M059J (cell line): ENCODE measurements at places on chromosomes 12 and 14.

DNA sequence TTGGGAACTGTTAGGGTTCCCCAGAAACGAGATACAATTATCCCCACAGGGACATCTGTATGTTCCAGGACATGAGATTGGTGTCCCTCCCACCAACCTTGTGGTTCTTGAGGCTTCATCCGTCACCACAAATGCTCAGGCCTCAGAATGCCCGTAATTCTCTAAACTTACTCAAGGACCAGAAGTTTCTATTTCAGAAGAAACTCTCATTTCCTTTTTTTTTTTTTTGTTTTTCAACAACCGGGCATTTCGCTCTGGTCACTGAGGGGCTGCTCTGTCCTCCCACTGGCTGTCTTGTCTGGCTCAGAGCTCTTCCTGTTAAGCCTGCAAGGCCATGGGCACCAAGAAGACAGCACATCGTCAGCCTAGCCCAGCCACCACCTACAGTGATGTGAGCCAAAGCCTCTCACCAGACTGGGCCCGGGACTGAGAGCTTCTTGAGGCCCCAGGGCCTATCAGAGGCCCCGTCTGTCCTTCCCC is 36.2 kb downstream of the VDR start:
- no peak for DNase-seq

- no peak for DNase-seq
Observed at GRCh38 chr12:88417531-88417930, 162.7 kb downstream of the KITLG start.

- peak; percentile 46 for DNase-seq
Observed at GRCh38 chr12:89351489-89352241, 636 bp downstream of the DUSP6 start.

DNA sequence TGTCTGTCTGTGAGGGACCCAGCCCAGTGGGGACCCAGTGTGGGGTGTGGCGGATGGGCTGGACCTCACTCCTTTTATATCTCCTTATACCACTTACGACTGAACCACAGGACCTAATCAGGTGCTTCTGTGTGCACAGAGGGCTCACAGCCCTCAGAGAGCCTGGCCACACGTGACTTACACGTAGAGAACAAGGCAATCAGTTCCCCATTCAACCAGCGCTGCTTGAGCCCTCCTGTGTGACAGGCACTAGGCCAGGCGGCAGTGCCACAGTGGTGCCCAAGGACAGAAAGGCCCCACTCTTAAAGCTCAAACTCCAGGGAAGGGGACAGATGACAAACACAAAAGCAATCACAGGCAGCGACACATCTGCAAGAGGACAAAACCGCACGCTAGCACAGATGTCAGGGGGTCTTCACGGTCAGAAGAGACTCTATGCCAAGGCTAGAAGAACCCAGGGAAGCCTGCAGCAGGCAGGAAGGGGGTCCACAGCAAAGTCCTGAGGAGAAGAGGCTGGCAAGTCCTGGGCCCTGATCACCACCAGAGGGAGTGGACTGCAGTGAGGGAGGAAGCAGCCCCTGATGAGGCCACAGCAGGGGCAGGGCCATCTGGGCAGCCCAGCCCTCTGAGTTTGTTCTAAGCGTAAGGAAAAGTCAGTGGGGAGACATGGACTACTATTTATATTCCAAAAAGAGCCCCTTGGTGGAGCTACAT is 39.3 kb downstream of the SETD3 start:
- DNase-seq, result no peak

DNA sequence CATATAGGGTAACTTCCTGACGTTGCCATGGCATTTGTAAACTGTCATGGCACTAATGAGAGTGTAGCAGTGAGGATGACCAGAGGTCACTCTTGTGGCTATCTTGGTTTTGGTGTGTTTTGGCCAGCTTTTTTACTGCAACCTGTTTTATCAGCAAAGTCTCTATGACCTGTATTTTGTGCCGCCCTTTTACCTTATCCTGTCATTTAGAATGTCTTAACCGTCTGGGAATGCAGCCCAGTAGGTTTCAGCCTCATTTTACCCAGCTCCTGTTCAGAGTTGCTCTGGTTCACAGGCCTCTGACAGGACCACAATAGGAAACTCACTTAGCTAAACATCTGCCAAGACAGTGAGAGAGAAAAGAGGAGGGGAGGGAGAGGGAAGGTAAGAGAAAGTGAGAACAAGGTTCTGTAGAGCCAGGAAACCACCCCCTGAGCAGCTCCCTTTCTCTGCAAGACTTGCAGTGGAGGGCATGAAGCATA is 64.8 kb upstream of the PLEKHG3 start:
- DNase-seq, result peak; percentile 88

GRCh38 chr14:42228611-42229010 is 621.9 kb downstream of the LRFN5 start:
- no peak for DNase-seq

- DNase-seq, result no peak
Observed at GRCh38 chr12:117882181-117882580, 86.6 kb downstream of the KSR2 start.

DNA sequence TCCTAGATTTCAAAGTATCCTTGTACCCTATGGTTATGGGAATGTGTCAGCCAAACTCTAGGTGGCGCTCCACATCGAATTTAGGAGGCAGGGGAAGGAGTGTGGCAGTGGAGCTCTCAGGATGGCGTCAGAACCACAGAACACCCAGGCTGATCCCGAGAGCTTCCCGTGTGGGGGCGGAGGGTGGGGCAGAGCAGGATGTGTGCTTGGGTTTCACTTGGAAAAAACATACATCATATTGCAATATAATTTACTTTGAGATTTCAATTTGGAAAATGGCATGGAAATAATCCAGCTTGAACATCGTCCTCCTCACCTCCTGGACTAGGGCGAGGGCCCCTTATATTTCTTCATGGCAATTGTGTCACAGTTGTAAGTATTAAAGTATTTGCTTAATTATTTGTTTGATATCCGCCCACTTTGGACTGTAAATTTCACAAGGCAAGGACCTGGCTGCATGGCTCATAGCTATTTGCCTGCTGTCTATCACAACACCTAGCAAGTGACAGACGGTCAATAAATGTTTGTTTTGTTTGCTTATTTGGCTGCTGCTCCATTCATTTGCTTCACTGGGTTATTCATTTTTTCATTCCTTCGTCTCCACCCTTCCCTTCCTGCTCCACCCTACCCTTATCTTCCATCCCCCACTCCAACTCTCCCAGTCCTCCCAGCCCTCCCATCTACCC is 221.5 kb upstream of the HMGA2 start:
- DNase-seq, result peak; percentile 89

DNA sequence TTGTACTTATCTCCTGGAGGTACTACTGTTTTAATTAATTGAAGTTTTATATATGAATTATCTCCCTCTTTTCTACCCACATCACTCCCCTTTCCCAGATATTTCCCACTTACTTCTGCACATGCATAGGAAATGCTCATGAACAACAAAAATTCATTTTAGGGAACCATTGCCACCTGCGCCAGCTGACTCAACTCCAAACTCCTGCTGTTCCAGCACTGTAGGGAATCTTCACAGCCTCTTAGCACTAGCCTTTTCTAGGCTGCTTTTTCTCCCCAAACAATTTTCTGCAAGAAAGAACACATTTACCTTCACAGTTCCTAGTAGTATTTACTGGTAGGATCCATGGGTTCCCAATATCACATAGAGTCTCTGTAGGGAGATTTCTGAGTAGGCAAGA is 268.4 kb downstream of the LRFN5 start:
- no peak for DNase-seq

GRCh38 chr12:111904446-111904975 is 62.5 kb downstream of the MAPKAPK5 start:
- no peak for DNase-seq

DNA sequence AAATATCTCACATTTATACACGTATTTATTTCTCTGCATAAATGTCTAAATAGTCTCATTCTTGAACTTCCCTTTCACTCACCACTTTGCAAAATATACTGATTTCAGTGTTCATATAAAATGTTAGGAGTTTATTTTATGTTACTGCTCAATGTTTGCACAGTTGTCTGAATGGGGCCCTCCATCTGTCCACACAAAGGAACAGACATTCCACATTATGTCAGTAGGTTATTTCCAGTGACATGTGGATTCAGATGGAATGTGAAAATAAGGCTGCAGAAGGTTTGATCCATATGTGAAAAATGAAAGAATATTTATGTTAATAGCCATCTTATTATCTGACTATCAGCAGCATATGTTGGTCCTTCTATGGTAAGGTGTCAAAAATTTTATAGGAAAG is 994.4 kb upstream of the SEL1L start:
- no peak for DNase-seq

DNA sequence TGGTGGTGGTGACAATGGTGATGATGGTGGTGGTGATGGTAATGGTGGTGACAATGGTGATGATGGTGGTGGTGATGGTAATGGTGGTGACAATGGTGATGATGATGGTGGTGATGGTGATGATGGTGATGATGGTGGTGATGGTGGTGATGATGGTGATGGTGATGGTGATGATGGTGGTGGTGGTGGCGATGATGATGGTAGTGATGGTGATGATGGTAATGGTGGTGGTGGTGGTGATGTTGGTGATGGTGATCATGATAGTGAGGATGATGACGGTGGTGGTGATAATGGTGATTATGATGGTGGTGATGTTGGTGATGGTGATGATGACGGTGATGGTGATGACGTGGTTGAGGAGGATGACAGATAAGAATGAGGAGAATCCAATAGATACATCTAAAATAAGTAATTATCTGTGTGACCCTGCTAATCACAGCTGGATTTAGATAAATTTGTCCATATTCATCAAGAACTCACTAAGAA is 170.7 kb upstream of the SFSWAP start:
- DNase-seq, result no peak

DNA sequence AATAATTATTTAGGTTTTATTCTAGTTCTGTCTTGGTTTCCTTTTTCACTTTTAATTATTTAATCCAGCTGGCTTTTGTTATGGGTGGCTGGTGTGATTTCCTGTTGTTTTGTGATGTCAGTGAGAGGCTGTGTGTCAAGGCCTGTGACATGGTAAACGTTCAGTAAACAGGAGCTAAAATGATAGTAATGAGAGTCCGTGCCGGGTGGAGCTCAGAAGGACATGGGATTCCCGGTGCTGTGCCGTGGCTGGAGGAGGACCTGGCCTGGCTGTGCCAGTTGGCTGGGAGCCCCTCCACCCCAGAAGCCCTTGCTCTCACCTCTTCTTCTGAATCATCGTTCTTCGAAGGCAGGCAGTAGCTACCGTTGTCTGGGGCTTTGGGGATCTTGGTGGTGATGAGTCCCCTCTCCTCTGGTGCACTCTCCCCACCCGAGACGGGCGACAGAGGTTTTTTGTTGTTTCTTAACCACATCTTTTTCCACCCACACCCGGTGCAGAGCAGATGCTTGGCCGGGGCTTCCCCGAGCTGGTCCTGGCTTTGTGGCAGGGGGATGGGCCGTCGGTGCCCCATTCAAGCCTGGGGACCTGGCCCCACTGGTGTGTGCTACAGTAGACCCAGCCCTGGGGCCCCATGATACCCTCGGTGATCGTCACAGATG is 29.1 kb downstream of the SH2B3 start:
- peak; percentile 73 for DNase-seq

GRCh38 chr12:39798977-39799376 is 179.4 kb upstream of the ABCD2 start:
- DNase-seq, result no peak

- DNase-seq, result no peak
Observed at GRCh38 chr14:74434294-74434693, 8.3 kb upstream of the SYNDIG1L start.

GRCh38 chr12:102501773-102502172 is 21.4 kb upstream of the IGF1 start:
- DNase-seq, result no peak

GRCh38 chr14:93068711-93069110 is 47.0 kb downstream of the ITPK1 start:
- no peak for DNase-seq

GRCh38 chr14:63435204-63435603 is 108.0 kb downstream of the PPP2R5E start:
- no peak for DNase-seq

- no peak for DNase-seq
Observed at GRCh38 chr14:100828031-100828769, 2.3 kb downstream of the MEG3 start.

DNA sequence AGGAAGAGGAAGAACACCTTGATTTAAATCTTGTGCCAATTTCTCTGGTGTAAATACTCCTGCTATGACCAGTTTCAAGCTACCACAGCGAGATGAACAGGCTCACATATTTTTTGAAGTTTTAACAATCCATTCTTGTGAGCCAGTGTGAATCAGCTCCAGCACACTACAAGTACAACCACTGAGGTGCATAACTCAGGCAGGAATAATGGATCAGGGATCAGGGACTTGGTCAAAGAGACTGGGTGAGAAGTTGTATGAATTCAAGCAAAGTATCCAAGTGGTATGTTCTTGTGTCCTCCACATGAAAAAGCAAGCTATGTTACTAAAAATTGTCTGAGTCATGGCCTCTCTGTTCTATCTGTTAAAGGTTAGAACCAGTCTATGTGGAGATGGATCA is 35.2 kb upstream of the KITLG start:
- DNase-seq, result no peak

DNA sequence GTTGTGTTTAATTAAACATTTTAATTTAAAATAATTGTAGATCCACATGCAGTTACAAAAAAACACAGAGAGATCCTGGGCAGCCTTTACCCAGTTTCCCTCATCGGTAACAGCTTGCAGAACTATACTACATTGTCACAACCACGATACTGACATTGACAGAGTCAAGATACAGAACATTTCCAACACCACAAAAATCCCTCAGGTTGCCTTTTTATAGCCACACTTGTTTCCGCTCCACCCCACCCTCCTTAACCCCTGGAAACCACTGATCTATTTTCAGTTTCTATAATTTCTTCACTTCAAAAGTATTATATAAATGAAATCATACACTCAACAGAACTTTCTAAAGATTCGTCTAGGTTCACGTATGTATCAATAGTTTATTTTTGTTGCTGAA is 458.8 kb upstream of the SOX5 start:
- no peak for DNase-seq

- DNase-seq, result no peak
Observed at GRCh38 chr12:32025906-32026305, 66.7 kb downstream of the RESF1 start.

- DNase-seq, result no peak
Observed at GRCh38 chr14:49954171-49954631, 61.3 kb downstream of the ARF6 start.

DNA sequence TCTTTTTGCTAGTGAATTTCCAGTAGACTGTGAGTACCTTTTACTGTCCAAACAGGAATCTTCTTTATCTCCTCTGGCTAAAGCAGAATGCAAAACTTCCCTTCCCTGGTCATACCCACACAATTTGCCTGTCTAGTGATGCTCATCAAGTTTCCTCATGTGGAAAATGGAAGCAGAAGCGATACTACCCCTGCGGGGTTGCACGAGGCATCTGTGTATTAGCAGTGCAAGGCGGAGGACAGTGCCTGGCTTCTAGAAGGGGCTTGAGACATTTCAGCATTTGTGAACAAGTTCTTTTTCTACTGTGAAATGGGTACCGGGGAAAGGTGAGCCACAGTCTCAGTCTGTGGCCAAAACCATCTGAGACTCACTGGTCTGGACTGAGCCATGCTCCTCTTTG is 340.9 kb downstream of the AACS start:
- no peak for DNase-seq

DNA sequence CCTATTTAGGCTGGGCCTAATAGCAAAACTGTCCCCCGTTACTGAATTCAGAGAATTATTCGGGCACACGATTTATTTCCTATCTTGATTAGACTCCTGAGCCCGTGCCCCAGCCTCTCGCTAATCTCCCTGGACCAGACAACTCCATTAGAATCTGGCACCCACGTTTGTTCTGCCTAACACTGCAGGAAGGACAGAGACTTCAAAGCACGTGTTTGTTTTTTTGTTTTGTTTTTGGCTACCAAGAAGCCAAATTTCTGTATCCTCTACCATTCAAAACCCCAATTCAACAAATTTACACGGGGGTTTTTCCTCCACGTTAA is 4.8 kb downstream of the USP44 start:
- DNase-seq, result no peak
